Right renal cortex interstitium (tissue), 3 donors: ENCODE measurements at places on chromosomes 11 and 22. TPM values are rescaled to one million over a fixed set of nuclear protein-coding genes. Genes with fewer than 3 reads are reported as not detected.

Gene DUSP8
- 2.5 TPM for polyA plus RNA-seq

Gene CHRDL2
- polyA plus RNA-seq = 0.24 TPM

Gene MAJIN
- polyA plus RNA-seq = 1.2 TPM

Gene PATE2
- 0.07 TPM for polyA plus RNA-seq

Gene POTEH
- polyA plus RNA-seq = not detected

Gene DDIAS
- polyA plus RNA-seq = 7.1 TPM

Gene MFNG
- 8.4 TPM for polyA plus RNA-seq

Gene OR52A1
- polyA plus RNA-seq = not detected

Gene NAALAD2
- polyA plus RNA-seq = 19.5 TPM

Gene F2
- polyA plus RNA-seq = 0.35 TPM

Gene GLB1L3
- polyA plus RNA-seq = 1.0 TPM
